ENCODE measurements at places on chromosomes 2 and 18.

GRCh38 chr2:26471289-26471688, 6.6 kb downstream of the OTOF start:
- no peak for DNase-seq

DNA sequence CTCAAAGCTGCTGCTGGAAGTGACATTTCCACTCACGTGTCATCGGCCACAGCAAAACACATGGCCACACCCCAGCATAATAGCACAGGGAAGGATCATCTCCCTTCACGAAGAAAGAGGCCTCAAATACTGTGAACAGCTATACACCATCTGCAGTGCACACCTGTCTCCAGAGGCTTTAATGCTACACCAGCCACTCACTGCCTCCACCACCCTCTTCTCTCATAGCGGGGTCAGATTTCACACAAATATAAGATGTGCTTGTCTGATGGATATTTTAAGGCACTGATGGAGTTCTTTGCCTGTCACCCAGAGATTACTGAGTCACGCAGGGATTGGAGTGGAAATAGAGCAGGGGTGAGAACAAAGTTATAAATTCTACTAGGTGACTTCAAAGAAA, 374.0 kb downstream of the ZNF516 start:
- DNase-seq, result no peak

GRCh38 chr18:77132369-77133050, at the start of gene MBP:
TSS of gene MBP (minus strand) at chr18:77132783. CDS start at chr18:77105261, 27,522 bp downstream.
- peak; percentile 67 for DNase-seq

DNA sequence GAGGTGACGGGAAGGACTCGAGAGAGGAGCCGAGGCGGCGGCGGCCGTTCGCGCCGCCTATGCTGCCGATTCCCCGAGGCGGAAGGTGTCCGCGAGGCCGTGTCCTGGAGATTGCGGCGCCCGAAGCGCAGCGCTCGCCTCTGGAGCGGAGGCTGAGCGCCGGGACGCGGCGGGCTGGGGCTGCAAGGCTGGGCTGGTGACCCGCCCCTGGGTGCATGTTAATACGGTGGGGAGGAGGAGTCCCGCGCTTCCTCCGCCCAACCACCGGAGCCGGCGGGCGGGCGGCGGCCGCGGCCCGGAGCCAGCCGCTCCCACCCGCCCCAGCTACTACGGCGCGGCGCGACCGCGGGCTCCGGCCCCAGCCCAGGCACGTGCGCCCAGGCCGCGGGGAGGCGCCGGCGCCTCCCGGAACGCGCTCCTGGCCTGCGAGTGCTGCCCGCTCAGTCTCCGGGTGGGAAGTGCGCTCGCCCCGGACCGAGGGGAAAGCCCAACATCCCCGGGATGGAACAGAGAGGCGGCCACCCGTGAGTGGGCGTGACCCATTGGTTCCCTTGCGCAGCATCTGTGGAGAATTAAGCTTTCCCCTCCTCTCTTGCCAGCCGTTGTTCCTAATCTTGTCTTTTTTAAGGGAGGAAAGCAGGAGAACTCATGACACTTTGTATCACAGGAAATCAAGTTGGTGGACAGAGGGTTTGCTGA, at the start of gene DLGAP1:
DLGAP1 (minus strand) TSS at position 195 of the 699 bp plus-strand sequence.
- DNase-seq, result peak; percentile 84

- DNase-seq, result no peak
Observed at GRCh38 chr2:144453486-144454158, 66.3 kb downstream of the ZEB2 start.

DNA sequence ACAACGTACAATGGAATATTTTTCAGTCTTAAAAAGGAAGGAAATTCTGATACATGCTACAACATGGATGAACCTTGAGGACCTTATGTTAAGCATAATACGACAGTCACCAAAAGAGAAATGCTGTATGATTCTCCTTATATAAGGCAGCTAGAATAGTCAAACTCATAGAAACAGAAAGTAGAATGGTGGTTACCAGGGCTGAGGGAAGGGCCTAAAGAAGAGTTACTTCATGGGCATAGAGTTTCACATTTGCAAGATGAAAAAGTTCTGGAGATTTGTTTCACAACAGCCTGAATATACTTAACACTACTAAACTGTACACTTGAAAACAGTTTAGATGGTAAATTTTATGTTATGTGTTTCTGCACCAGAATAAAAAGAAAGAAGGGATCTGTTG, 113.3 kb downstream of the GALNT1 start:
- DNase-seq, result no peak

DNA sequence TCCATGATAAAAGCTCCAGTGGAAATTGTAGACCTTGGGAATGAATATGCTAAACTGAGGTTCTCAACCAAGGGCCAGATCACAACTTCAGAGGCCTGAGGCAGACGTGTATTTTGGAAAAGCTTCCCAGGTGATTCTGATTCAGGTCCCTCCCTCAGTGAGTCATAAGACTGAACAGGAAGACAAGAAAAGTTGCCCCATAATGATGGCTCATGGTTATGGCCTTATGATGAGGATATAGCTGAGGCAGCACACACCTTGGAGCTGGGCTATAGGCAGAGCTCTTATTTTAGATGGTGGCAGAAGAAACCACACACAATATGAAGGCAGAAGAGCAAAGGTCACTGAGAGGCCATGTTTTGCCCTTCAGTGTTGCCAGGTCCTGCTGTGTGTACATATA, 9.6 kb downstream of the ANTXR1 start:
- no peak for DNase-seq

GRCh38 chr2:29009711-29010677, 28.9 kb downstream of the TOGARAM2 start:
- DNase-seq, result no peak

DNA sequence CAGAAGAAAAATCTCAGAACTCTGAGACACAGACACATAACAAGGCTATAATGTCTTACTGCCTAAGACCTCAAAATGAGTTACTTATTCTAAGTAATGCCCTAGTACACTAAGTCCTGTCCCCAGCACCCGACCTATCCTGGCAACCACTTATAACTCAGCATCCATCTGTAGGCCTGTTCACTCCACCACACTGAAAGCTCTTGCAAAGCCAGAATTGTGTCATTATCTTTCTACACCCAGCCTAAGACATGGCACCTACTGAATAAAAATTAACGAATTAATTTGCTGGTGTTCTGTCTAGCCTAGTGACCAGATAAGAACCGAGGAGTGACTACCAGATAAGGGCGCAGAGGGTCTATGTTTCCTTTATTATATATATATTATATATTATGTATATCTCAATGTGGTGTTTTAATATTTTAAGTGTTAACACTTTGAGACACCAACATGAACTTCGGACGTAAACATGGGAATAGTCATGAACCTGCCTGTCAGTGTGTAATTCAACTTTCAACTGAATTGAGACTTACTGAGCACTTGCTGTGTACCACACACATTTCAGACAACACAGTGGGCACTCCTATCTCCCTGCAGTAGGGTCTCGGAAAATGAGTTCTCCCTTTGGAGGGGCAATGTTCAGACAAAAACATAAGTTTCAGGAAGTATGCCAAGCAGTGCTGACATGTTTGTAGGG, 27.7 kb downstream of the TMEM131 start:
- DNase-seq, result no peak

DNA sequence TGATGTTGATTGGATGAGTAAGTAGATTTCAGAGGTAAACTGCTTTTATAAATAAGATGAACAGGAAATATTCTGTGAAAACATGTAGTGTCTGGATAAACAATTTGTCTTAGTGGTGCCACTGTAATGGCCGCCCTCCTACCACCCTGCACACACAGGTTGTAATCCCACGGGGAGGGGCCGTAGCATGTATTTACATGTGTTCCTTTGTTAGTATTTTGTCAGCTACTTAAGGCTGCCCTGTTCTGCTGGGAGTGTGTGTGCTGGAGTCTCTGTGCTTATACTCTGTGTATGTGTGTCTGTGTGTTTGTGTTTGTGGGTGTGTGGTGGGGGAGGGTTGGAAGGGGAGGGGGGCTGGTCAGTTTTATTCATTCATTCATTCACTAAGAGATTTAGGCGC, 5.1 kb downstream of the TSHZ1 start:
- no peak for DNase-seq

DNA sequence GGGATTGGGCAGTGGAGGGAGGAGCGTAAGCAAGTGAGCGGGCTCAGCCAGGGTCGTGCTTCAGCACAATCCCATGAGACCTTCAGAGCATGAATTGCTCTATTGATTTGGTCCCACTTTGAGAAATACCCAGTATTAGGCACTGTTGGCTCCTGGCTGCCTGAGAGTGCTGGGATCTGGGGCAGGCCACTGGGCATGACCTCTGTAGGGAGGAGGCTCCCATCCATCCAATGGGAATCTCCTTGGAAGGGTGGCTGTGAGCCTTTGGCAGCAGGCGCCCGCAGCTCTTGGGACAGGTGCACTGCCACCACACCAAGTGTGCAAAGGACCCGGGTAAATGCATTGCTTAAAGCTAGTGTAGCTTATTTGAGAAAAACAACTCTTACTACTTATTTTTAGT, 137.5 kb downstream of the LDLRAD4 start:
- DNase-seq, result no peak

Data from nephron progenitor cell (in vitro differentiated cells).